NCI-H2029 (cell line): ENCODE measurements at places on chromosomes 6 and 20.

DNA sequence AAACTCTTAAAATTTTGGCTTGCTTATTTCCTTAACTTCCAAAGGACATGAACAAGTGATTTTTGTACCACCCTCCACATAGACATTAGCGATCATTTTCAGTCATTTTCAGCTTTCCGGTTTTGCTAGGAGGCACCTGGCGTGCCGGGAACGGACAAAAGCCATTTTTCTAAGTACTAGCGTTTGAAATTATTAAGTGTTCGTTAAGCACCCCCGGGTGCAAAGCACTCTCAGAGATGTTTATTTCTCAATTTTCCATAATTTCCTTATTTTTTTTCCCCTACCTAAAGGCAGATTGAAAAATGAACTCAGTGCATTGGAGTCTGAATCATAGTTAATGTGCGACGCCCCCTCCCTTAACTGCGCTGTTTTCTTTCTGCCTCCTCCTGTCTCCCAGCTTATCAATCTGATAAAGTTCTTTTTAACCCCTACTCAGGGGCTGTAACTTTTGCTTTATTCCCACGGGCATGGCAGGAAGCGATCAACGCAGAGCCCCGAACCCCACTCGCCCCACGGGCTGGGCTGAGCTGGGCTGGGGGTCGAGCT, 58.2 kb downstream of the ZNF831 start:
- DNase-seq: no peak

- DNase-seq: no peak
Observed at GRCh38 chr6:6543181-6543879, 45.2 kb upstream of the LY86 start.

DNA sequence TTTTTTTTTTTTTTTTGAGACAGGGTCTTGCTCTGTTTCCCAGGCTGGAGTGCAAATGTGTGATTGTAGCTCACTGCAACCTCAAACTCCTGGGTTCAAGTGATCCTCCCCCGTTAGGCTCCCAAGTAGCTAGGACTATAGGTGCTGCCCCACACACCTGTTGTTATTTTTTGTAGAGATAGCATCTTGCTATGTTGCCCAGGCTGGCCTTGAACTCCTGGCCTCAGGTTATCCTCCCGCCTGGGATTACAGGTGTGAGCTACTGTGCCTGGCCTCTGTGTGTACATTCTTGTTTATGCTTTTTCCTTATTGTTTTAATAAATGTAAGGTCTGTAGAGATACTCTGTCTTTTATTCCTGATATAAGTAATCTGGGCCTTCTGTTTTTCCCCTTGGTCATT, 14.8 kb downstream of the CD2AP start:
- DNase-seq: no peak

GRCh38 chr6:4396044-4396443, 260.7 kb upstream of the ECI2 start:
- no peak for DNase-seq

DNA sequence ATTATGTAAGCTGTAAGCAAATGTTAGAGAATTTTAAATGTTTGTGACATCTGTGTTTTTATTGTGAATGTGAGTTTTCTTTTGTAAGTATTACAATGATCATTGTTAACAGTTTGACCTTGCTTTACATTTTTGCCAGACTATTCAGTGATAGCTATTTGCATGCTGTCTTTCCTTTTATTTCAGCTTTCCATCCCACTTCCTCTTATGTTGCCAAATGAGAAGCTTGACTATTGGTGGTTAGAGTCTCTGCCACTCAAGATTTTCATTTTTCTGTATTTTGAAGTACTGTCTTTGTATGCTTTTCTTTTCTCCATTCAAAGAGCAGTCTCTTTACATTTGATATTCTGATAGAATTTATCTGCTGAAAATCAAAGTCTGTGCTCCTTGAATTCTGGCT, 104.1 kb downstream of the PRIM2 start:
- DNase-seq: no peak

DNA sequence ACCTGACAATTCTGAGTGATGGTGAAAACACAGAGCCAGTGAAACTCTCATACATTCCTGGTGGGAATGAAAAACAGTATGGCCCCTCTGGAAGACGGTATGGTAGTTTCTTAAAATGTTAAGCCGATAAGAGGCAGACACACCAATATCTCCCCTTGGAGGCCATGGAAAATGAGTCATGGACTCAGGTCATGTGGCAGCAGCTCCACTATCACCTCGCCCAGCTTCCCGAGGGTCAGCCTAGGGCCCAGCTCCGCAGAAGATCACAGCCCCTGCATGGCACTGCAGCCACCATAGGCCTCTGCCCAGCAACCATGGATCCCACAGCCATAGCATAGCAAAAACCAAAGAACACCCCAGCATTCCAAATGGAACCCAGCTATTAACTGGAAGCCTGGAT, 21.4 kb downstream of the BPIFA1 start:
- DNase-seq: no peak

GRCh38 chr6:38452816-38453660, 186.7 kb downstream of the BTBD9 start:
- no peak for DNase-seq

DNA sequence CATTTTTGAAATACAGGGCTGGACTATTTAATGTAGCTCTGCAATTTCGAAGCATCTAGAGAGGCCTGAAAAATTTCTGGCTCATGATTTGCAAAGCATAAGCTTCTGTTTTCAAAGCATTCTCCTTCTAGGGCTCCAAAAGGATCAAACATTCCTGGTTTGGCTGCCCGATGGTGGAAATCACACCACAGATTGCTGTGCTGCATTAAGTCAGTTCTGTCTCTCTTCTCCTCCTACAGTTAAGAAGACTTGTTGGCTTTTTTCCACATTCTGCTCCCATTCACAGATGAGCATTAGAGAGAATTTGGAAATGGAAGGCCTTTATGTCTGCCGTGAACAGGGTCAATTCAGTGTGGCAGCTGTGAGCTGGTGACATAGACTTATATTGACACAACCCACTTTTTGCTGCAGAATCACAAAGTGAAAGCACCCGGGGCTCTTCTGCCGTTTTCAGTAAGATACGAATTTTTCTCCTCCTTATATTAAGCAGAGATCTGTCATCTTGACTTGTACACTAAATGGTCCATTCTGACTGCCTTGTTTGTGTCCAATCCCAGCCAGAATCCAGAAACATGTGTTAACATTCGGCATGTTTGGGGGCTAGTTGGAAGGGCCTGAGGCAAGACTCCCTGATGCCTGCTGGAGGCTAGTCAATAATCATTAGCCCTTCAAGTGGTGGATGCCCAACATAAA, 330.8 kb upstream of the DEFB112 start:
- no peak for DNase-seq

DNA sequence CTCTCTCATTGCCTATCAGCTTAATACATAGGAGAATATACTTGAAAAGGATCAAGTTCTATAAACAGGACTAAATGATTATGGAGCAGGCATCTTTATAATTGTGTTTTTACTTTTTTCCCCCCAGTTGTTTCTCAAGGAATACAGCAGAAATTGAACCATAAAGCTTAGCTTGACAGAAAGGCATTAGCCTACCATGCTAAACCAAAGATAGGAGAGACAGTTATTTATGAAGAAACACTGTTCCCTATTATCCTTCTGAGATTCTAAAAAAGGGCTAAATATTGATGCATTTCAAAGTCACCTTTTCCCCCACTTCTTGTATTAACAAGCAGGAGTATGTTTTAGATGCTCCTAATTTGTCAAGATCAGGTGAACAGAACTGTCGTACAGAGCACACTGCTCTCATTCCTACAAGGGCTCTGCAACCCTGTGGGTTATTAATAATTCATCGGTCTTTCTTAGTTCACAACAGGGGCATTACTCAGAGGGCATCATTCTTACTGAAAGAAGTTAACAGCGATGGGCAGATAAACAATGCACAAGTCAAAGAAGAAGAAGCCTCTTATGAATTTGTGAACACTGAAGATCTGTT, 38.7 kb downstream of the PRKN start:
- DNase-seq: no peak

- no peak for DNase-seq
Observed at GRCh38 chr6:67300430-67301040, 1334.5 kb upstream of the ADGRB3 start.

DNA sequence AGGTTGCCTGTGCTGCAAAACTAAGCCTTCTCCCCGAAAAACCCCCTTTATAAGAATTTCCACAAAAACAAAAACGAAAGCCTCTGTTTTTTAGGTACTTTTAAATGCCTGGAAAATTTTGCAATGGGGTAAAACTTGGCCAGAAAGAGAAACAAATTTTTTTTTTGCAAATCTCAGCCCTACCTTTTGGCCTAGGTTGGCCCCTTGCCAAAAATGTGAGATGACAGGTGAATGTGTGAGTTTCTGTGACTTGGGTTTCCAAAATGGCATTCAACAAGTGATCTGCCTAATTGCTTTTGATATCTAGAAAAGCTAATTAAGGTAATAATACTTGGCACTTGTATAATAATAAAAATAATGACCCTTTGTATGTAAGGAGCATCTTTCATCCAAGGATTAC, 48.4 kb downstream of the MAFB start:
- DNase-seq: no peak

DNA sequence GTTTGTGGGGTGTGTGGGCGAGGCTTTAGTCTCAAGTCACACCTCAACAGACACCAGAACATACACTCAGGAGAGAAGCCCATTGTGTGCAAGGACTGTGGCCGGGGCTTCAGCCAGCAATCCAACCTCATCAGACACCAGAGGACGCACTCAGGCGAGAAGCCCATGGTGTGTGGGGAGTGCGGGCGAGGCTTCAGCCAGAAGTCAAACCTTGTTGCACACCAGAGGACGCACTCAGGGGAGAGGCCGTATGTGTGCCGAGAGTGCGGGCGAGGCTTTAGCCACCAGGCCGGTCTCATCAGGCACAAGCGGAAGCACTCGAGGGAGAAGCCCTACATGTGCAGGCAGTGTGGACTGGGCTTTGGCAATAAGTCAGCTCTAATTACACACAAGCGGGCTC, 27.8 kb downstream of the ZNF133 start:
- no peak for DNase-seq
